ENCODE measurements at places on chromosomes 3 and 15. TPM values are rescaled to one million over a fixed set of nuclear protein-coding genes. Genes with fewer than 3 reads are reported as not detected.

DNA sequence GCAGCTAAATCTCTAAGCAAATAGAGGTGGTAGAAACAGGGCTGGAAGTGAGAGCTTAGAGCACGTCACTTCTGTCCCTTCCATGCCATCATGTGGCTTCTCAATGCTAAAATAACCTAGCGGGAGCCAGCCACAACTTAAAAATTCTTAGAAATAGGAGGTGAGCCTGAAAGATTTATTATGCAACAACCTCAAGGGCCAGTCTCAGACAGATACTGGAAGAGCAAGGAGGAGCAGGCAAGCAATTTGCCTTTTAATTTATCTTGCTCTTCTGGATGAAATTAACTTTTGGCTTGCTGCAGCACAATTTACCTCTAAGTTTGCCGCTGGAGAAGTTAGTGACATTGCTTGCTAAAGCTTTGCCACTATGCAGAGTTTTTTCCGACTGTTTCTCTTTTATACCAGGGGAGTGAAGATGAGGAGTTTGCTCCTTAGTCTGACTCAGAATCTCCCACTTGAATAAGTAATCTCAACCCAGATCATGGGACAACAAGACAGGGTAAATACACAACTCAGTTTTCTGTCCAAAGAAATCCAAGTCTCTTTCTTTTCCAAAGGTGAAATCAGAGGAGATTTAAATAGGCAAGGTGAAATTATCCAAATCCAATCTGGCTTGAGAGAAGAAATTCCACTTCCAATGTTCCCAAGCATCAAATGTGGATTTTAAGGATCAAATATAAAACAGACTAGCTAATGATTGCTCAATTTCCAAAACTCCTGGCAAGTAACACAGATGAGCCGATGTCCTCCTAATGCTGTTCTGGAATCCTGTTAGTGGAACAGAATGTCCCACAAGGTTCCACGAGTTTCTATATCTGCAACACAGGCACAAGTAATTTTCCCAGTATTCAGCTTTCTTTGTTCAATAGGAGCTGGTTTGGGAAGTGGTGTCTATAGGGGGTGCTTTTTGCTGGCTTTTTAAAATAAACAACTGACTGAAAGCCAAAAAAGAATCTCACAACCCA, 329.4 kb upstream of the RORA start:
- no peaks in the 10 kb centered on the region for H3K36me3 ChIP-seq
- no peak for DNase-seq
- peaks cover 3% of the 10 kb centered on the region for H3K4me1 ChIP-seq

GRCh38 chr3:30667280-30667651, 60.9 kb downstream of the TGFBR2 start:
- peaks cover 6% of the 10 kb centered on the region for H3K4me1 ChIP-seq
- H3K27me3 ChIP-seq, result no peaks in the 10 kb centered on the region
- no peak overlapping the region for H3K4me3 ChIP-seq
- DNase-seq, result peak; percentile 78

GRCh38 chr3:127124120-127124519, 68.8 kb upstream of the PRR23E start:
- H3K27ac ChIP-seq, result no peak overlapping the region
- H3K27me3 ChIP-seq, result no peaks in the 10 kb centered on the region
- peak; percentile 67 for DNase-seq
- no peaks in the 10 kb centered on the region for H3K36me3 ChIP-seq

DNA sequence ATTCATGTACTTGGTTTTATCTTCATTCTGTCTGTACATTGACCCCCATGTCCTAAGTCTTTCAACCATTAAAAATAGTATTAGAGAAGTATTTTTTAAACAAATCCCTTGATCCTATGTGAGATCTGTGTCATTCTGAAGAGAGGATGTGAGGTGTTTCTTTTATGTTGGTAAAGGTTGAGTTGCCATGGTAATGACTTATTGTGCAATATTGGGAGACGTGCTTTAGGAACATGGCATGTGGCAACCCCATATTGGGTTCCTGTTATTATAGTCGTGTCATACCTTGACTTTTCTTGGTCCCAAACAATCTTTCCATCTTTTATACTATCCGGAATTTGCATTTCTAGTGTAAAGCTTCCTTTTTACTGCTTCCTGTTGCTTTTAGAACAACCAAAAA, 203.1 kb downstream of the KCNAB1 start:
- H3K36me3 ChIP-seq, result no peaks in the 10 kb centered on the region
- H3K4me3 ChIP-seq, result no peak overlapping the region
- no peaks in the 10 kb centered on the region for H3K27me3 ChIP-seq
- H3K27ac ChIP-seq, result no peak overlapping the region
- no peak for DNase-seq

DNA sequence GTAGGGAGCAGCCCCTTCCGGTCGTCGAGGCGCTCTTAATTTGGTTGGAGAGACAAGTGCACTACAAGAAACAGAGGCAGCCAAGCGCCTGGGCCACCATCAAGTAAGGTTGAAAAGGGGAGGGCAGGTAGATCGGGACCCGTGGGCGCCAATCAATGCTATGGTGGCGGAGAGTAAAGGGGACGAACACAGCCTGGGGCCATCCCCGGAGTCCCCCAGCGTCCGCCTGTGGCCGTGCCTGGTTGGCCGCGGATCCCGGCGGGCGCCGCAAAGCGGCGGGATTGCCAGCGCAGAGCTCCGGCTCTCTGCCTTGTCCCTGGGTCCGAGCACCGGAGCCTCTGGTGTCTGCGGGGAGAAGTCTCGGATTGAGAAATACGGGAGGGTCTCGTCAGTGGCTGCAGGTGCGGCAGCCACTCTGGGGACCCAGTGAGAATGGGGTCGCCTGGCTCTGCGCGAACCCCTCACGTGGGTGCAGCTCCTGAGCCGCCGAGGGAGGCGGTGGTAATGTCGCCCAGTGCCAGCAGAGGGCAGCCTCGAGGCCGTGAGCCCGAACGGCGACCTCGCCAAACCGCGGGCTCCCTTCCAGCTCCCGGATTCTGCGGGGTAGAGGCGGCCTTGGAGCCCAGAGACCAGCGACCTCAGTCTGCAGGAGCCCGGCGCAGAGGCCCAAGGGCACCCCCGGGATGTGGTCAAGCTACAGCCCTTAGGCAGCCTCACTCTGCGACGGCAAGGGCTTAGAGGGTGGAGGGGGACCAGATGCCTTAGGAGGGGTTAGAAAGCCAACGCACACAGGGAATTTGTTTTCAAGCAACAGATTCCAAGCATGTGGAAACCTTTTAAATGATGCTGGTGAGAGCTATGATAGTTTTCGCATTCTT, 10.8 kb downstream of the FOXL2 start:
- DNase-seq, result peak; percentile 96
- peaks cover 84% of the 10 kb centered on the region for H3K27me3 ChIP-seq
- H3K36me3 ChIP-seq, result no peaks in the 10 kb centered on the region
- H3K4me1 ChIP-seq, result peaks cover 10% of the 10 kb centered on the region

DNA sequence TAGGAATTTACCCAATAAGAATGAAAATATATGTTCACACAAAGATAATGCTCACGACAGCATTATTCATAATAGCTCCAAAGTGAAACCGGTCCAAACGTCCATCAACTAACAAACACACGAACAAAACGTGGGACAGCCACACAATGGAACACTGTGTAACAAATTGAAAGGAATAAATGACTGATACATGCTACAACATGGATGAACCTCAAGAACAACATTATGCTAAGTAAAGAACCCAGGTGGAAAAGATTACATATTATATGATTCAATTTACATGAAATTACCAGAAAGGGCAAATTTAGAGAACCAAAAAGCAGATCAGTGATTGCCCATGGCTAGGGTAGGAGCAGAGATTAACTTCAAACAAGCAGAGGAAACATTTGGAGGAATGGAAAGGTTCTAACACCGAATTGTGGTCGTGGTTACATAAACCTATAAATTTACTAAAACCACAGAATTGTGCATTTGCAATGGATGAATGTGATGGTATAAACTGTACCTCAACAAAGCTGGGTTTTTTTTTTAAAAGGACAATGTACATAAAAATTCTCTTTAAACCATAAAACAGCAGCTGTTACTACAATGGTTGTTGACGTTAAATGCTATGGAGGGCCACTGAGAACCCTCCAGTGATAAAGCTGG, 76.3 kb downstream of the XXYLT1 start:
- H3K27me3 ChIP-seq, result no peaks in the 10 kb centered on the region
- H3K4me1 ChIP-seq, result no peaks in the 10 kb centered on the region

GRCh38 chr15:53295574-53295973, 463.9 kb downstream of the WDR72 start:
- no peak overlapping the region for H3K27ac ChIP-seq
- H3K27me3 ChIP-seq, result no peaks in the 10 kb centered on the region
- H3K4me1 ChIP-seq, result no peaks in the 10 kb centered on the region
- DNase-seq, result no peak
- H3K36me3 ChIP-seq, result no peaks in the 10 kb centered on the region
- H3K4me3 ChIP-seq, result no peak overlapping the region

- H3K27me3 ChIP-seq, result no peaks in the 10 kb centered on the region
- no peak overlapping the region for H3K4me3 ChIP-seq
- H3K27ac ChIP-seq, result no peak overlapping the region
- no peaks in the 10 kb centered on the region for H3K4me1 ChIP-seq
- DNase-seq, result no peak
- H3K36me3 ChIP-seq, result no peaks in the 10 kb centered on the region
Observed at GRCh38 chr15:34628577-34629152, 45.2 kb upstream of the GOLGA8B start.

DNA sequence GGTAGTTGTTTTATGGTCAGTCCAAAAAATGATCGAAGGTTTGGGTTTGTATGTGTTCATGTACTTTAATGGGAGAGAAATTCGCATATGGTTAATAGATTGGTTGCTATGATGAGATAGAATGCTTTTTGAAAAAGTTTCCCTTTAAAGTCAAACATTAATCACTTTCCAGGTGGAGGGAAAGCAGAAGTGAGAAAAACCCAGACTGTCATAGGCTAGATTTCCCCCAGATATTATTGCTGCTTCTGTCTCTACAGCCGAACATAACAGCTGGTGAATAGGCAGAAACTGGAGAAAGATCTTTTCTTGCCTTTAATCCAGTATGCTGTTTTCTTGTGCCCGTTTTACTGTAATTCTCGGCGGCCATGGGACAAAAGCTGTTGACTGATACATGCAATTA, 287.6 kb downstream of the SOX2 start:
- H3K36me3 ChIP-seq, result no peaks in the 10 kb centered on the region
- H3K27ac ChIP-seq, result no peak overlapping the region

GRCh38 chr3:184574515-184575417, 13.2 kb downstream of the EPHB3 start:
- no peaks in the 10 kb centered on the region for H3K27me3 ChIP-seq
- H3K27ac ChIP-seq, result peak overlapping the region; percentile 78
- DNase-seq, result peak; percentile 92
- no peak overlapping the region for H3K4me3 ChIP-seq
- H3K4me1 ChIP-seq, result peaks cover 21% of the 10 kb centered on the region
- peaks cover 84% of the 10 kb centered on the region for H3K36me3 ChIP-seq

DNA sequence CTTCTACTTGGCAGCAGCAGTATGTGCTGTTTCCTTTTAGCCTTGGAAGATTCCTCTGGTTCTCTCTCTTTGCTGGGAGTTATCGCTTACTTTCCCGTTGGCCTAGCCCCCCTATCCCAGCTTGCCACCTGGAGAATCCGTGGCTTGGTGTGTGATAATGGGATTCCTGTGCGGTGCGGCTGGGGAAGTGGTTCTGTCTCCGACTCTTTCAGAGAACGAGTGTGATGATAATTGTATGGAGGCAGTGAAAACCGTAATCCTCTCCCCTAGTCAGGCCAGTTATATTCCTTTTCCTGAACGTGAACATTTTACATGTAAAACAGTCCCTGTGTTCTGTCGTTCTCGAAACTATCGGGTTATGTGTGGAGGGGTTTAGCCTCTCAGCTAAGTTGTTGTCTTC, 300.1 kb upstream of the C2CD4B start:
- peaks cover 4% of the 10 kb centered on the region for H3K36me3 ChIP-seq
- H3K27me3 ChIP-seq, result no peaks in the 10 kb centered on the region
- no peak overlapping the region for H3K27ac ChIP-seq
- DNase-seq, result no peak
- peaks cover 11% of the 10 kb centered on the region for H3K4me1 ChIP-seq
- peak overlapping the region; percentile 5 for H3K4me3 ChIP-seq

DNA sequence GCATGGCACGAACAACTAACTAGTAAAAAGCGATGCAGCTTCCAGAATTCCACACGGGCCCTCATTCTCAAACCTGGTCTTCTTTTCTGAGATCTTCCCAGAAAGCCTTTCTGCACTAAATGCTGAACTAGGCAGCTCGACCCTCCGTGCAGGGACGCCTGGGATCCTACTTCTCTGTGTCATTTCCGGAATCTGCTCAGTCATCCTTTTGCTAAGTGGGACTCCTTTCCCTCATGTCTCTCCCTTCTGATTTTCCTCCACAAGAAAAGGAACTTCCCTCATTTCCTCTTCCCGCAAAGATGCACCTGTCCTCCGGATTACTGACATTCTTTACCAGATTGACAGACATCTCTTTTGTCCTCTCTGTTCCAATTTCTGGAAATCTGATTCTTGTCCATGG, 9.2 kb upstream of the HES1 start:
- no peak for DNase-seq
- H3K27me3 ChIP-seq, result peaks cover 5% of the 10 kb centered on the region
- peaks cover 7% of the 10 kb centered on the region for H3K4me1 ChIP-seq
- no peaks in the 10 kb centered on the region for H3K36me3 ChIP-seq
- no peak overlapping the region for H3K27ac ChIP-seq

- peaks cover 13% of the 10 kb centered on the region for H3K27me3 ChIP-seq
- no peaks in the 10 kb centered on the region for H3K4me1 ChIP-seq
Observed at GRCh38 chr3:188951734-188952133, 220.0 kb upstream of the TPRG1 start.

DNA sequence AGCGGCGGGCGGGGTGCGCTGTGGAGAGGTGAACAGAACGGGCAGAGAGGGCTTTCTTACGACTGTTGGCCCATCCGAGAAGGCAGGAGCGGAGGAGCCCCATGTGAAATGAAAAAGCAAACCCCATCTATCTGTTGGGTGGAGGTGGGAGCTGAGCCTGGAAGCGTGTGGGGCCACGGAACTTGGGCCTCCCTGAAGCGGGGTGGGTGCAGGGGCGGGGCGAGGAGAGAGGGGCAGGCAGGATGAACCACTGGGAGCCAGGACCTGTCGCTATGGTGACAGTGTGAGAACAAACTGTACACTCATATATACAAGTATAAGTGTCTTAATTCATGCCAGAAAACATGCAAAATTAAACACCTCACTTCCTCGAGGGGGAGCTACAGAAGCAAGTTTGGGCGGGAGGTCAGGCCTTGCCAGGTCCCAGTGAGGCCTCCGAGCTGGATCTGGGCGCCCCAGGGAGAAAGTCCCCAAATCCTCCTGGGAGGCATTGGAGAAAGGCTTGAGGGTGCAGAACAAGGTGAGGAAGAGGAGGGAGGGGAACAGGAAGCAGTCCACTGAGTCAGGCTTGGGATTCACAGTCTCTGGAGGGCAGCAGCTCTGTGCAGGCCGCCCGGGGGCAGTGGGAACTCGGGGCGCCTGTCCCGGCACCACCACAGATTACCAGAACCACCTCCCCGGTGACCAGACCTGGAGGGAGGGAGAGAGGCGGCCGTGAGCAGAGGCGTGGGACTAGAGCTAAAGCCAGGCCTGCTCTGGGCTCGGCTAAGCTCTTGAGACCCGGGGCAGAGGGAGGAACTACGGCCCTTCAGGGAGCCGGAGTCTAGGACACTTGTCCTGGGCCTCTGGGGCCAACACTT, 34.8 kb downstream of the RBPMS2 start:
- no peak overlapping the region for H3K4me3 ChIP-seq
- H3K4me1 ChIP-seq, result no peaks in the 10 kb centered on the region
- DNase-seq, result no peak
- peaks cover 63% of the 10 kb centered on the region for H3K36me3 ChIP-seq
- H3K27me3 ChIP-seq, result no peaks in the 10 kb centered on the region

WDR93 gene
- 0.64 TPM for total RNA-seq

CCR8 gene
- total RNA-seq, result not detected

ROPN1 gene
- not detected for total RNA-seq

GABRG3 gene
- total RNA-seq, result 0.53 TPM

NPTN gene
- total RNA-seq, result 110 TPM

TTLL13 gene
- total RNA-seq, result not detected

GASK1A gene
- 4.3 TPM for total RNA-seq

GRK7 gene
- total RNA-seq, result not detected

CHST14 gene
- 30.3 TPM for total RNA-seq

Measured in endodermal cell (in vitro differentiated cells).